ENCODE measurements at places on chromosomes 7 and 10.

DNA sequence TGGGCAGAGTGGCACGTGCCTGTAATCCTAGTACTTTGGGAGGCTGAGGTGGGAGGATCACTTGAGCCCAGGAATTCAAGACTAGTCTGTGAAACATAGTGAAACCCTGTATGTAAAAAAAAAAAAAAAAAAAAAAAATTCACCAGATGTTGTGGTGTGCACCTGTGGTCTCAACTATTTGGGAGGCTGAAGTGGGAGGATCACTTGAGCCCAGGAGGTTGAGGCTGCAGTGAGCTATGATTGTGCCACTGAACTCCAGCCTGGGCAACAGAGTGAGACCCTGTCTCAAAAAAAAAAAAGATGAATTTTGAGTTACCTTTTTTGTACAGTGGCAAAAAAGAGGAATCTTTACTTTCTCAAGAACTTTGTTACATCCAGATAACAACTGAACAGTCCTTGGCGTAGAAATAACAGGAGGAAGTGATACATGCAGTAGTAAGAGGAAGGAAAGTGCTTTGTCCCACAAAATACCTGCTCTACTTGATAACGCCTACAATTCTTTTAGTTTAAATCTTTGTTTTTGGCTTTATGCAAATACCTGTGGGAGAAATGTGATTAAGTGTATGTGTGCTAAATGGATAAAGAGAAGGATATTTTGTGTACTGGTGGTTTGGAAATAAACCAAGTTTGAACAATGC lies 29.3 kb downstream of the SPAG6 start:
- no peak for DNase-seq

- peak; percentile 43 for DNase-seq
These were observed 9.1 kb upstream of the ASIC3 start for GRCh38 chr7:151038951-151039849.

DNA sequence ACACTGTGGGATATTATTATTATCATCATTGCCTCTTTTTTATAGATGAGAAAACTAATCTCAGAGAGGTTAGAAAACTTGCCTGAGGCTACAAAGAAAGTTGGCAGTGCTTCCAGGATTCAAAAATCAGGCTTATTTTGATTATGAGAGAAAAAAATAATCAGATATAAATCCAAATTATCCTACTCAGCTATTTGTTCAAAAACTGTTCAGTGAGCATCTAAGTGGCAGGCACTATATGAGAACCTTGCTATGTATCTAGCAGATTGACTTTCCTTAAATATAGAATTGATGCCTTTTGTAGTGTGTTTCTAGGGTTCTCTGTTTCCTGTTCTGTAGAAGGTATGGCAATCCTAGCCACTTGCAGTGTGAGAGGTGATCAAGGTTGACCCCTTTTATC lies 60.0 kb upstream of the SLC35B4 start:
- DNase-seq = no peak

GRCh38 chr7:156764766-156765165 lies 124.2 kb downstream of the RNF32 start:
- DNase-seq = no peak

DNA sequence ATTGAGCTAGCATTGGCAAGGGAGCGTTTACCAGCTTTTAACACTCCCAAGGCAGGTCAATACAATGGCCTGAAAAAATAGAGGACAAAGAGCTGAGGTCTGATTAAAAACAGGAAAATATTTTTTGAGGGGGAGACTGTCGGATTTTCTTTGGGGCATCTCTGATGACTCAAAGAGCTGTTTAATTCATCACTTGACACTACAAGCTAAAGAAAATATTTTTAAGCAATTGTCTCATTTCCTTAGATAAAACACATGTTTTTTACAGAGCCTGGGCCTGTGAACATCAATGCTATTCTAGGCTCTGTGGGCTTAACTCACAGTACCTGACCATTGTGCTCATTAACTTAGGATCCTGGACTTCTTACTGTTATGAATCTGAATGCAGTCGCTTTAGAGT lies 100.8 kb downstream of the NRP1 start:
- DNase-seq = no peak

GRCh38 chr10:11162828-11163599 lies 145.3 kb downstream of the CELF2 start:
- no peak for DNase-seq

- no peak for DNase-seq
These were observed 224.1 kb upstream of the FAM3C start for GRCh38 chr7:121620206-121620605.

DNA sequence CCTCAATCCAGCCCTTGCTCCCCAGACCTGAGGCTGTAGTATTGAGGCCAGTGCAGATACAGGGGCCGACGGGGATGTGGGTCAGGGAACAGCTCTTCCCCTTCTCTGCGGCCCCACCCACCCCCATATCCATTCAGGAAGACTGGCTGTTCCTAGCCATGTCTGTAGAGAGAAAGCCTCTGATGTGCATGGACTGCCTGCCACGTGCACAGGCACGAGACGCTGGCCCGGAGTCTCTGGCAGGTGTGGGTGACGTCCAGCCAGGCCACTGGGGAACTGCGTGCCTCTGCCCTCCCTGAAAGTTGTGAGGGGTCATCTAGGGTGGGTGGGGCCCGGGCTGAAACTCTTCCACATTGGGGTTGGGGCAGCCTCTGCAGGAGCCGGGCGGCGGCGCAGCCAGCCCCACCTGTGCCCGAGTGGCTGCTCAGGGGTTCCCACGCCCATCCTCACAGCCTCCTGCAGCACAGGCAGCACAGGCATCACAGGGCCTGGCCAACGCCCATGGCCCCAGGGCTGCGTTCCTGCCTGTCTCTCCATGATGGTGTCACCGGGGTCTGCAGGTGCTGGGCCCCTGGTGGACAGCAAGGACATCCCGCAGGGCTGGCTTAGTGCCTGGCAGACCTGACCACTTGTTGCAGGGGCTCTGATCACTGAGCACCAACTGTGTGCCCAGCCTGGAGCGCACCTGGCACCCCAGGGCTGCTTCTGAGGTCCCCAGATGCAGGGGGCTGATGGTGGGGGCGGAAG lies 27.5 kb downstream of the MICALL2 start:
- no peak for DNase-seq

- DNase-seq = no peak
These were observed 9.5 kb downstream of the PPIA start for GRCh38 chr7:44805950-44806349.

DNA sequence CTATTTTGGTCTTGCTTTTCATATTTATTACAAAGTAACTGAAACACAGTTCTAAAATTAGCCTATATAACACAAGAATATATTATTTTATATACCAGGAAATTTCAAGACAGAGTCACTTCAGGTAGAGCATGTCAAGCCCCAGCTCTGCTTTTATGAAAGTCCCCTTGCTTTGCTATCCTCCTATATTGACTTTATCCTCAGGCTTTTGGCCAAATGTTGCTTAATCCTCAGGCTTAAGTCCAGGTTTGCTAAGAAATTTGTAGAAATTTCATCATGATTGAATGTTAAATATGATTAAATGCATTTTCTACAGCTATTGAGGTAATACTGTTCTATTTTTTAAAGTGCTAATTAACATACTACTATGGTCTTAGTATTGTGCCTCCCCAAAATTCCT lies 227.6 kb downstream of the FZD1 start:
- no peak for DNase-seq

DNA sequence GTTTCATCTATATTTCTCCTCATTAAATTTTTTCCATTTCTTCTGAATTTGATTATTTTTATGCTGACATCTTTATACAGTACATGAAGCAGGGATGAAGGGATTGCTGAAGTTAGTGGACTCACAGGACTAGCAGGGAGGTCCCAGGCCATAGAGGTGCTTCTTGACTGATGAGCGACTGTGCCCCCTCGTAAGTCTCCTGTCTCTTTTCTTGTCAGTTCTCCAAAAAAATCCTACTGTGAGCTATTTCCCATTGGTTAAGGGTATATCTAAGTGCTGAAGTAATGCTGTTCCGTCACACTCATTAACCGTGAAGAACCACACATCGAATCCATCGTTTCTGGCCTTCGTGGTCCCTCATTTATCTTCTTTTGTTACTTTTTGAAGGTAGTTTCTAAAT lies 27.7 kb downstream of the HECW1 start:
- DNase-seq = no peak

DNA sequence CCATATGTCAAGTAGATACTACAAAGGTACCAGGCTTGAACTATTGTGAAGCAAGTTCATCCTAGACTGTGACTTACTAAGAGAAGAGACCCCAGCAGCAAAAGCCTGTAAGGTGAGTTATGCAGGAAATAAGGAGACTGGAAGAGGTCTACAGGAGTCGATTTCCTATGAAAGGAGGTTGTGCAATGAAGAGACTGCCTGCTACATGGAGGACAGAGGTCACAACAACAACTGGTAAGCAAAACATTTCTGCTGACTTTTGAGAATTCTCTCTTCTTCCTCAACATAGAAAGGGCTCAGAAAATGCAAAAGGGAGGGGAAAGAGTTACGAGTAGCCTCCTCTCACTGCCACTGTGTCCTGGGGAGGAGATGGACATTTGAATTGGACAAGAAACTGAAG lies 42.4 kb downstream of the PDK4 start:
- DNase-seq = no peak

- no peak for DNase-seq
These were observed 1.1 kb upstream of the SFXN4 start for GRCh38 chr10:119166564-119166963.

DNA sequence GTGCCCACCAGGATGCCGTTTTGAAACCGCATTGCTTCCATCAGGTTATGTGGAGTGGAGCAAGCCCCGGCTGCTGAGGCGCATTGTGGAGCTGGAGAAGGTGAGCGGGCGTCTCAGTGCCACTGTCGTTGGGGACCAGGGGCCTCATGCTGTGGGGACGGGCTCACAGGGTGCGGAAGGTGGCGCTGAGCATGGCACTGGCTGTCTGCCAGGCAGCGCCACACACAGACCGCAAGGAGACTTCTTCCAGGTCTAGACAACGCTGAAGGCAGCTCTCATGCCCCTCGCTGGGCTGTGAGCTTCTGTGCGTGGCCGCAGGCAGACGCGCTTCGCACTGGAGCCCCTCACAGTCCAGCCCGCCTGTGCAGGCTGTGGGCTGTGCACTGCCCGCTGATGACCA lies 29.0 kb downstream of the IQCE start:
- no peak for DNase-seq

GRCh38 chr10:37667736-37668135 lies 189.7 kb downstream of the ZNF248 start:
- DNase-seq = no peak

DNA sequence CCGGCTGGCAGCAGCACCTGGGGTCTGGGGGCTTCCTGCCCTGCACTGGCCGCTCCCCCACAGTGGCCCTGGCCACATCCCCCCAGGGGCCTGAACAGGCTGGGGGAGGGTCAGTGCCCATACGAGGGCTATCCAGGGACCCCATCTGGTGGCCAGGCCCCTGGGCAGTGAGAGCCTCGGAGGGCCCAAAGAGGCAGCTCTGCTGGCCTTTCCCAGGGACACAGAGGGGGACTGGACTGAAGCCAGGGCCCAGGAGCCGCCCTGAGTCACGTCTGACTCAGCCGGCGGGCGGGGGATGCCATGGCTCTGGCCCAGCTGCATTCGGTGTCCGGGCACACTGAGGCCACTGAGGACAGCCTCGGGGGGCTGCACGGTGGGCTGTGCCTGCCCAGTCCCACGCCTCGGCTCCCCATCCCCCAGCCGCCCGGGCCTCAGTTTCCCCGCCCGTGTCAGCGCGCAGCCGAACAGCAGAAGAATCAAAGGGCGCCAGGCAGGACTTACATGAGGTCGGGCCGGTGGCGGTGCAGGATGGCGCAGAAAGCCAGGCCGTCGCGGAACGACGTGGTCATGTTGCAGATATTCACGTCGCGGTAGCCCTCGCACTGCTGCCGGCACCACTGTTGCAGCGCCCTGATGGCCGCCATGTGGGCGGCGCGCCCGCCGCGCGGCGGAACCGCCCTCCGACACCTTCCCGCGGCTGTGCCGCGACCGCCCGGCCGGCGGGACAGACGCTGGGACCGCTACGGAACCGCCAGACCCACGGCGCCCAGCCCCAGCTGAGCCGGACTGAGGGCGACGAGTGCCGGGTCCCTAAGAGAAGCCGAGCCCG lies at the start of gene MICALL2:
MICALL2 (minus strand) TSS at position 788 of the 829 bp plus-strand sequence; CDS start at position 644, 144 bp downstream.
- DNase-seq = peak; percentile 81

- DNase-seq = no peak
These were observed 42.1 kb downstream of the KAT6B start for GRCh38 chr10:74868392-74868977.

DNA sequence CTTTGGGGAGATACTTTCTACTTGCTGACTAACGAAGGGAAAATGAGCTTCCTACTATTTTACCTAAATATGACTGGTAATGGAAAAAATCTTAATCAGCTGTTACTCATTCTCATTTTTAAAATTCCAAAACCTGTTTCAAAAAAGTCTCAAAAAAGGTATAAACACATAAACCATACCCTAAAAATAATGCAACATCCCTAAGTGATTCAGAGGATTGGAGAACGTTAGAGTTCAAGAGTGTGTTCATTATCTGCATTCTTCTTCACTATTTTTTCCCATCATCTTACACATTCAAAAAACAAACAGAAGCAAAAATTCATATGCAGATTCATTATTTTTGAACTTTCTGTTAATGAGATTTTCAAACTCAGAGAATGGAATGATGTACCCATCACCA lies 150.4 kb upstream of the GNAI1 start:
- no peak for DNase-seq

- DNase-seq = no peak
These were observed 550.7 kb upstream of the MGMT start for GRCh38 chr10:128916383-128916782.

DNA sequence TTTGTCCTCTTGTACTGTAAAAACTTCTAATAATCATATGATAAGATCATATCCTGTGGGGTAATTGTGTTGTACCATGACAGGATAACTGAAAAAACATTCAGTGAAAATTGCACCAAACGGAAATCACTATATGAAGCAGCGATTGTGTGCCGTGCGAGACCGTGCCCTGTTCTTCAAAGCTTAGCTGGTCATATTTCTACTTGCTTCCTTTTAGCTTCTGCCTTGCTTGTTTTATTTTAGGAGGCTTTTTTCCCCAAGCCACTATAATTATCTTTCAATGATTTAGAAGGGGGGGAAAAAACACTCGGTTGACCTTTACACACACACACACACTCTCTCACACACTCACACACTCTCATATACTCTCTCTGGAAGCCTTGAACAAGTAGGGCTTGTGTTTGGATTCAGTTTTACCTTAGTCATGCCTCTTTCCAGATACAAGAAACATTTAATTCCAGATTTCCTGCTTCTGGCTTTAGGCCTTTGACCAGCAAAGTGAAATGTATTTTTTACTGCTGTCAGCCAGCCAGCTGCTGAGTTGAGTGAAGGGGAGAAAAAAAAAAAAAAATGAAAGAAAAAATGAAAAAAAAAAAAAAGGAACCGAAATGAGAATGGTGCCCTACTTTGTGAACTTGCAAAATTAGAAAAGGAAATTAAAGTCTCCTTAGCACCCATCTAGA lies 181.4 kb downstream of the ARID5B start:
- no peak for DNase-seq

- no peak for DNase-seq
These were observed 49.1 kb downstream of the CTBP2 start for GRCh38 chr10:125111118-125111727.

- DNase-seq = peak; percentile 72
These were observed 17.5 kb downstream of the ACTA2 start for GRCh38 chr10:88934900-88935672.

DNA sequence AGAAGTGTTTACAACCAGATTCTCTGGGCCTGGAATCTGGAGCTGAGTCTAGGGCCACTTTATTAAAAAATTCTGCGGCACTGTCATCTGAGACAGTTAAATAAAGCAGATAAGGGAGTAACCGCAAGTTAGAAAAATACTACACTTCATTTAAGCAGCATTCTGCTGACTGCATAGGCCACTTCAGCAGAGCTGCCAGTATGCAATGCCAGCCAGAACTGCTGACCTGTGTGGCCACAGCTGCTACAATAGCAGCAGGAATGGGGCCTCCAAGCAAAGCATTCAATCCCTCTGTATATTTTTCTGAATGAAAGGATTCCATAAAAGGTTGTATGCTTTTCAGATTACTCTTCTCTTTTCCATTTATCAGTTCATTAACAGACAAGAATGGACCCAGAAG lies 136.0 kb downstream of the COL28A1 start:
- DNase-seq = no peak

Data from NCI-H460 (cell line).